ENCODE measurements at places on chromosomes 11 and 22.

- no peak for DNase-seq
Measured at GRCh38 chr11:47918882-47919495, 61.4 kb upstream of the PTPRJ start.

DNA sequence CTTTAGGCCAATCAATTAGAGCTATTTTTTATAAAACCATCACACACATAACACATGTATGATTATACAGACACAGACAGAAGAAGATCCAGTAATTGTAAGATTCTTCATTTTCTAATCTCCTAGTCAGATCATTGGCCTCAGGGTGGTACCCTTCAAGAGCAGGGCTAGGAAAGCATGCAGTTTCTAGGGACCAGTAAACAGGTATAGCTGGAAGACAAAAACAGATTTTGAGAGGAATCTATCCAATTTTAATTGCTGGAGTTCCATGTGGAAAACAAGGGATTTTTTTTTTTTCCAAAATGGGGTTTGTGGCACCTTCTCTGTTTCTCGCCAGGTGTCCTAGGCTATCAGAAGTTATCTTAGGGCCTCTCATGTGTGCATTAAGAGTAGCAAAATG is 29.6 kb downstream of the METTL15 start:
- DNase-seq: no peak

DNA sequence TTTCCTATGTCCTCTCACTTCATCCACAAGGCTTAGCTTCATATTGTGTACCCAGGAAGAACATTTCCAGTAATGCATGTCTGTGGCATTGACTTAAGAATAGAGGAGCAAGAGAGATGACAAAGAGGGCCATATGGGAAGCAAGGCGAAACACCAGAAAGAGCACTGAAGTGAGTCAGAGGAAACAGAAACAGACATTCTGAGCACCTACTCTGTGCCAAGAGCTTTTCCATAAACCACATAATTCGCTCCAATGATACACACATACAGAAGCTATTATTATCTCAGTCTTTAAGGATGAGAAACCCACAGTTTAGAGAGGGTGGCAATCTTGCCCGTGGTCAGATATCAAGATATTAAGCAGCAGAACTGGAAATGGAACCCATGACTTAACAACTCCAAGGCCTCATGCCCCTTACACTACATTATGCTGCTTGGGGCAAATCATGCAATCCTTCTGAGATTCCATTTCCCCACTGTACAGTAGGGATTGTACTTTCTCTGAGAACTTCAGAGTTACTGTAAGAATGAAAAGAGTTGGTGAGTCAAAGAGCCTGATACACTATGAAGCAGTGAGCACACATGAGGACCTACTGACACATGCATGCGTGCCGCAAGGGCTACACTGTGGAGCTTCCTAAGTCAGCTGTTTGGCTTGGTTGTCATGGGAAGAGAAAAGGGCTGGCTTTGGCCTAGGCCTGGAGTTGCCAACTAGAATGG is 126.6 kb downstream of the KCNC1 start:
- no peak for DNase-seq

- no peak for DNase-seq
Measured at GRCh38 chr11:132242632-132243031, 872.2 kb downstream of the NTM start.

DNA sequence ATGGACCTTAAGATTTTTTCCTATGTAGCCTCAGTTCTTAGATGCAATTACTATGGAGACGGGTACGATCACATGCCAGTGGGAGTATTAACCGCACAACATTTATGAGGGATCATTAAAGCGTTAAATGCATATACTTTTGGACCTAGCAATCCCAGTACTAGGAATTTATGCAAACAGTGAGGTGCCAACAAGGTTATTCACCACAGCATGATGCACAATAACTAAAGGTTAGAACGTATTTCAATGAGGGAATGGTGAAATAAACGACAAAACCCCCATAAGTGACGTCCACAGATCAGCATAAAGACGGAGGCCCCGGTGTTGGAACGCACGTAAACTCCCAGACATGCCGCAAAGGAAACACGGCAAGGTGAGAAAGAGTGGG is 539 bp downstream of the SIRT3 start:
- no peak for DNase-seq

GRCh38 chr11:99418927-99419720 is 398.4 kb downstream of the CNTN5 start:
- DNase-seq: no peak

DNA sequence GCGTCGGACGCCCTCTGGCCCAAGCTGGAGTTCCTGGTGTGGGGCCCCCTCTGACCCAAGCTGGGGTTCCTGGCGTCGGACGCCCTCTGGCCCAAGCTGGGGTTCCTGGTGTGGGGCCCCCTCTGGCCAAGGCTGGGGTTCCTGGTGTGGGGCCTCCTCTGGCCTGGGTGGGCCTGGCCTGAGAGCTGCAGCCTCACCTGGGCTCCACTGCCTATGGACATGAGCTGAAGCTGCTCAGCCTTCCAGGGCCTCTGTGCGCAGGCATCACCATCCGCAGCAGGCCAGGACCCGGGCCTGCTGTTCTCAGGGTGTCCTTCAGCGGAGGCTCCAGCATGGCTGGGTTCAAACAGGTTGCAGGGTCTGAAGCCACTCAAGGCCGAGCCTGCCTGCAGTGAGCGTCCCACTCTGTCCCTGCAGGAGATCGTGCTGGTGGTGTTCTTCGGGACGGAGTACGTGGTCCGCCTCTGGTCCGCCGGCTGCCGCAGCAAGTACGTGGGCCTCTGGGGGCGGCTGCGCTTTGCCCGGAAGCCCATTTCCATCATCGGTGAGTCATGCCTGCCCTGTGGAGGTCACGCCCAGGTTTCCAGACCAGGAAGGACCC is 125.5 kb downstream of the KCNQ1 start:
- no peak for DNase-seq

- no peak for DNase-seq
Measured at GRCh38 chr11:94533206-94533605, 10.5 kb upstream of the FUT4 start.

DNA sequence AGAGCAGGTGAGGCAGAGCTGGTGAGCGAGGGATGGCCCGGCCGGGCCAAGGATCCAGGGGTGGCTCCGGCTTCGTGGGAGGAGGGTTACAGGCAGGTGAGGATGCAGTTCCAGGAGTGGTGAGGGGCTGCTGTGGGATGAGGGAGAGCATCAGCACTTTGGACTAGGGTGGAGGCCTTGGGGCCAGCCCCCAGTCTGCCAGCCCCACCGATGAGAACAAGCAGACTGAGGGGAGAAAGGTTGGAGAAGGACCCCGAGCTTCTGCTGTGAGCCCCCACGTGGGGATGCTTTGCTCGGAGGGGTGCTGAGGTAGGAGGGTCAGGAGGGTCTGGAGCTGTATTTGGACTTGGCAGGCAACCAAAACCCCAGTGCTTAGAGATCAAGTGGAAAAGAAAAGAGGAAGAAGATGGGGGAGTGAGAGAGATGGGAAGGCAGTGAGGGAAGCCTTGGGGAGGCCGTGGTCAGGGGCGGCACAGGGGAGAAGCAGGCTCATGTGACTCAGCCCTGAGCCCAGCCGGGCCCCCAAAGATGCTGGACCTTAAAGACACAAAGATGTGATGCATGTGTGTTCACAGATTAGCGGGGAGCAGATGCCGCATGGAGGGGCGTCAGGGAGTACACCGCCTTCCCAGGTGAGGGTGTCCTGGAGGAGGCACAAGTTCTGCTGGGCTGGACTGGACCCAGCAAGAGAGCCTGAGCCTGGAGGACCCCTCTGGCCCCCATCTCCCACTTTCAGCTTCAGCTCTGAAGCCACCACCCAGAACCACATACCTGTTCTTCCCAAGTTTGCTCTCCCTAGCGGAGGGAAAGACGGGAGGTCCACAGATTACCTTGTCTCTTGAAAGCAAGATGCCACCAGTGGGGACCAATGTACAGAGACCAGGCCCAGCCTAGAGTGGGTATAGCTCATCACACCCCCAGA is 91.3 kb downstream of the CDKN1C start:
- no peak for DNase-seq

DNA sequence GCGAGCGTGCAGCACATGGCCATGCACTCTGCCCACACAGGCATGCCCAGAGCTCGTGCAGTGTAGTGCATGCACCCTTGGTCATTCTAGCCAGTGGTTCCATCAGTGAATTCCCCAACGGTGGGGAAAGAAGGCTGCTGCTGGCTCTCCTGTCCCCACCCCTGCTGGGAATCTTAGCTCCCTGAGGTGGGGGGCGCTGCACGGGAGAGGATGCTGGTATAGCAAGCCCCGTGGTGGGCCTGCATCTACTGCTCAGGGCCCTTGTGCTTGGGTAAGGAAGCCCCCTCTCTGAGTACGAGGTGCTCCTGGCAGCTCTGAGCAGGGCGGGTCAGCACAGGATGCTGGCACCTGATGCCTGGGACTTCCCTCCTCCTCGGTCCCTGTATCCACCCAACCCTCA is 18.5 kb upstream of the BAIAP2L2 start:
- DNase-seq: no peak

DNA sequence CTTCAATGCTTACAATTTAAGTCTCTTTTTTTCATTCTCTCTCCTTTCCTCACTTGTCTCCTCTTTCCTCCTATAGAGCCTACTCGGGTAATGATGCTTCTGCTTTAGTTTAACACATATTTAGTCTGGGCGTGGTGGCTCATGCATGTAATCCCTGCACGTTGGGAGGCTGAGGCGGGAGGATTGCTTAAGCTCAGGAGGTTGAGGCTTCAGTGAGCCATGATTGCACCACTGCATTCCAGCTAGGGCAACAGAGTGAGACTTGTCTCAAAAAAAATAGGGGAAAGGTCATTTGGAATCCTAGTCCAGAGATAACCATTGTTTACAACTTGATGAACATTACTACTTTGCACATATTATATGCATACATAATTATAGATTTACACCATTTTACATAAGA is 1.4 kb upstream of the CCT8L2 start:
- DNase-seq: no peak

- DNase-seq: no peak
Measured at GRCh38 chr11:120808616-120809050, 215.3 kb upstream of the TBCEL start.

DNA sequence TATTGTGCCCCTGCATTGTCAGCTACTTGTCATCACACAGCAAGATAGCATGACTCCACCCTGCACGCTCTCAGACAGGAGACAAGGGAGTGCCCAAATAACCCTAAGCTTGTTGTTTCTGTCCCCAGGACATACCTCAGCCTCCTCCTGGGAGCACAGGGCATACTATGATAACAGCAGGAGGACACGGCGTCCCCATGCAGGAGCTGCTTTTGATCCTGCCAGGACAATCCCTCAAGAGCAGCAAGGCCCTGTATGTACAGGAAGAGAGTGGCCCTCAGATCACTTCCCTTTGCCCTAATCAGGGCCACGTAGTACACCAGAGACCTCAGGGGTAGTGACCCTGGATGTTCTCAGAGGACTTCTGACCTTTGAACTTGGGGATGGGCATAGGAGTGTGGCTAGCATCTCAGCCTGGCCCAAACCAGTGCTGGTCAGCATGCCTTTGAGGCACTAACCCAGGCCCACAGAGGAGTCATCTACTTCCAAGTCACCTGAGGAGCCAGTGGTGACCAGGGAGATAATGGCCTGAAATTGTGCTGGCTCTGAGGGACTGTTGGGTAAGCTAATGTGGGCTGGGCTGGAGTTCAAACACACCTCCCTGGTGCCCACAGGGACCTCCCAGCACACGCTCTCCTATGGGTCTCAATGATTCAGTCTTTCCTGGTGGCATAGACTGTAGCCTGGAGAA is 9.2 kb downstream of the APOA4 start:
- no peak for DNase-seq

GRCh38 chr11:11780858-11781257 is 60.9 kb upstream of the USP47 start:
- no peak for DNase-seq

- DNase-seq: no peak
Measured at GRCh38 chr22:19525116-19525660, 978 bp upstream of the CLDN5 start.

- DNase-seq: no peak
Measured at GRCh38 chr11:94740083-94741021, 27.8 kb upstream of the AMOTL1 start.

DNA sequence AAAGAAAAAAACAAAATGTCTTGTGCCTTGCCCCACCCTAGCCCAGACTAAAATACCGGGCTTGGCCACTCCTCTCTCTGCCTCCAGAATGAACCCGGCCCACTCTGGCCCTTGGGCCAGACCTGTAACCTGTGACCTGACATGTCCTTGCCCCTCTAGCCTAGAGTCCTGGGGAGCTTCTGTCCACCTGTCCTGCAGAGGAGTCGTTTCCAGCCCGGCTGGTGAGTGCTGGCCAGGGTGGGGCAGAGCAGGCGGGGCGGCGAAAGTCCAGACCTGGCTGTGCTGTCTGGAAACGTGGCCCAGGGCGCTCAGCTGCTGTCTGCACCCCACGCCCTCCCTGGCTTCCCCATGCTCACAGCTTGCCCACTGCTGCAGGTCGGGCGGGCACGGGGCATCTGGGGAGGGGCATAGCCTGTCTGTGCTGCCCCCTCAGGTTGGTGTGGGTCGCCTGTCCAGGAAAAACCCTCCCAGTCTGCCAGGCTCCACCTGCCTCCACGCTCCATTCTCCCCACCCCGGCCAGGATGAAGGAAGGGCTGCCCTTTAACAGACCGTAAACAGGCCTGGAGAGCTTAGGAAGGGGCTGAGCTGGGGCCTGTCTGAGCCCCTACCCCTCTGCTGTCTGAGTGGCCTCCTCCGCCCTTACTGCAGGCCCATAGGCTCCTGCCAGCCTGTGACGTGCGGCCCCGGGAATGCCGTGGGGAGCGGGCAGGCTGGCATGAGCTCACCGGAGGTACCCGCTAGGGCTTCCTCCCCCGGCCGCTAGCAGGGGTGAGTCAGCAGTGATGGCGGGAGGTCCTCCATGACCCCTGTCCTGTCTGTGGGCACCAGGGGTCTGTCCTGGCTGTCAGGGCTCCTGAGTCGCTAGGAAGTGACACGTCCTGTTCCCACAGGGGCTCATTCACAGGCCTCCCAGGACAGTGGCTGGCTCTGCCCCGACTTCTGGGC is 1.9 kb downstream of the CD151 start:
- DNase-seq: no peak

DNA sequence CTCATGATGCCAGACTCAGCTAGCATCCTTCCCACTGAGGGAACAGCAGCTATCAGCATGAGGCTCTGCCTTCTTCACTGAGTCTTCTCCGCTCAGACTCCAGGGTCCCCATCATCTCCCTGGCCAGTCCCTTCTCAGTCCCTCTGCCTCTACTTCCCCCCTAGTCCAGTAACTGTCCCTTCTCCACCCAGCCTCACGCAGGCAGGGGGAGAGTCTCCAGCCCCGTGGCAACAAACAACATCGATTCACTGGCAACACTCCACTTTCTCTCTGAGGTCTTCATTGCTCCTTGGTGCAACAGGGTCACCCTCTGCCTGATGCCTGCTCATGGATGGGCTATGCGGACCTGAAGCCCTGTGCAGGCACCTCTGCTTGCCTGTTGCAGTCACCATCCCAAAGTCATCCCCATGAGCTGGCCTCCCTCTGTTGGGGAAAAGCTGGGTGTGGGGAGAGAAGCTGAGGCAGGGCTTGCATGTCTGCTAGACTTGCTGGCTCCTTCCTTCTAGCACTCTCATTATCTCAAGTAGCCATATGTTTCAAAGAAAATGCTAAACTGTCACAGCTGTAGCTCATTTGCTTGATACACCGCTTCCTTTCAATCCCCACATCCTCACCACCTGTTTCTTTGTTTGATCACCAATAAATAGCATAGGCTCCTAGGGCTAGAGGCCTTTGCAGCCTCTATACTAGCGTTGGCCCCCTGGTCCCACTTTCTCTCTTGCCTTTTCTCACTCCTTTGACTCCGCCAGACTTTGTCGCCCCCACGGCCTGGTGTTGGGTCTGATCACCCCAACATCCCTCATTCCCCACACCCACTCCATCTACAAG is 4.3 kb upstream of the BCR start:
- no peak for DNase-seq

GRCh38 chr11:131749101-131749500 is 378.7 kb downstream of the NTM start:
- no peak for DNase-seq

All from T-cell (primary cell).